ENCODE measurements at places on chromosomes 16 and 17.

- DNase-seq: no peak
Measured at GRCh38 chr17:42667088-42667951, 8.2 kb downstream of the TUBG2 start.

- no peak for DNase-seq
Measured at GRCh38 chr17:58325976-58326468, 2.6 kb downstream of the TSPOAP1 start.

GRCh38 chr17:7147772-7148171, 31.4 kb downstream of the ASGR1 start:
- DNase-seq: no peak

GRCh38 chr16:53839150-53839549, 135.2 kb downstream of the FTO start:
- no peak for DNase-seq

- no peak for DNase-seq
Measured at GRCh38 chr17:38748149-38748891, at the start of gene PCGF2. TSS of gene PCGF2 (minus strand) at chr17:38748336. CDS start at chr17:38740402, 7,934 bp downstream.

DNA sequence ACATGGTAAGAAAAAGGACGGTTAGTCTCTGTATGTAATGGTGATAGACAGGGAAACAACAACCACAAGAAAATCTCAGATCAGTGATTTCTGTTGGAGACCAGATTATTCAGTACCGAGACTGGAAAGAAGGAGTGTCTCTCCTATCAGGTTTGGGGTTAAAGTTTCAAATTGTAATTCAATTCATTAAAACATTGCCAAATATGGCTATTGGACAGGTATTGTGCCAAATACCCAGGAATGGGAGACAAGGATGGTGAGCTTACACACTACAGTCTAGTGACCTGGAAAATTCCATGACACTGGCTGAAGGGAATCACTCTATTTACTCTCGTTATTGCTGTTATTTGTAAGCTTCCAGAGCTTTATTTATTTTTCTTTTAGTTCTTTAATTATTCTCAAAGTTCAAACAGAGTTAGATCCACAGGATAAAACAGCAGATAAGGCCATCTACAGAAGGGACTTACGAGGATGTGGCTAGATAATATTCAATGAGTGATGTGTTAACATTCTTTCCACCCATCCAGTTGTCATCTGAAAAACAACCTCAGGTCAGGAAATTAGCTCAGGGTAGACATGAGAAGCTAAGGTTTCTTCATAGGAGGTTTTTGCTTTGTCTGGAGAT, 25.1 kb upstream of the MMD start:
- DNase-seq: no peak

- DNase-seq: no peak
Measured at GRCh38 chr17:42547001-42547461, 5.7 kb upstream of the HSD17B1 start.

DNA sequence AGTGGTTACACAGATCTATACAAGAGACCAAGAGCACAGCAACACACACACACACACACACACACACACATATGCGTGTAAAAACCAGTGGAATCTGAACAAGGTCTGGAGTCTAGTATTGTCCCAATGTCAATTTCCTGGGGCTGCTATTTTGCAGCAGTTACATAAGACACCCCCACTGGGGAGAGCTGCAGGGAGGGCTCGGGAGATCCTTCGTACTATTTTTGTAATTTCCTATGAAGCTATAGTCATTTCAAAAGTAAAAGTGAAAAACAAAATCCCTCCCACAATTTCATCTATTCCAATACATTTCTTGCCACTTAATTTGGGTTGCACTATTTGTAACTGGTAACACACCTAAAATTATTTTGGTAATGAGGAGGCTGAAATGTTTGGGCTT, 68.5 kb downstream of the C16orf95 start:
- no peak for DNase-seq

DNA sequence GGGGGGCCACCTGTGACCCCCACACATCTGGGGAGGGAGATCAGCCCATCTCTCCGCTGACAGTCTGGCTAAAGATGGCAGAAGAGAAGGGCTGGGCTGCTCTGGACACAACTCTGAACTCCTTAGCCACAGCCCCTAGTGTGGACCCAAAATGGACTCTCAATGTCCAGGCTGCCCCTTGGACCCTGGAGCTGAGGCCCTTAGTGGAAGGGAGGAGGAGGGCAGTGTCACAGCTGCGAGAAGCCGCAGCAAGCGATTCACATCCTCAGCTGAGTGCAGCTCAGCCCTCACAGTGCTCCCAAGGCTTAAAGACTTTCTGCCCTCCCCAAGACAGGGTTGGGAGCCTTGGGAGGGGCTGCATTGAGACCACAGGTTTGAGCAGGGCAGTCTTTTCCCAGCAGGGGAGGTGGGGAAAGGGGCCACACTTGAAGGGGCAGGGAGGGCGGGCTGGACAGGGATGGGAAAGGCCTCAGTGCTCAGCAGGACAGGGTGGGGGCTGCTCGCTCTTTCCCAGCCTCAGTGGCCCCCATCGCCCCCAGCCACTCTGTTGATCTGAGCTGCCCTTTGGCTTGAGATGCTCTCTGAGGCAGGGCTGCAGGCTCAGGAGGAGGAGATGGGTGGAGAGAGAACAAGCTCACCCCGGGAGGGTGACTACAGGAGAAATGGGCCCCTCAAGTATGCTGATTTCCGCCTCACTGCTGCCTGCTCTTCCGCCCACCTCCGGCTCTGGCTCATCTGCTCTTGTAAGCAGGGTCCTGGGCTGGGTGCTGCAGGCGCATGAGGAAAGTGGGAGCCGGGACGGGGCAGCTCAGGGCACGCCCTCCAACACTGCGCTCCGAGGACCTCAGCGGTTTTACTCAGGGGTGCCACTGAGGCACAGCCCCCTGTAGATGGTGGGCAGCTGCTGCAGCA, 50.9 kb upstream of the MTSS2 start:
- peak; percentile 64 for DNase-seq

- peak; percentile 20 for DNase-seq
Measured at GRCh38 chr16:30122604-30123160, 338 bp downstream of the MAPK3 start.

GRCh38 chr16:71288570-71288889, 672 bp downstream of the CMTR2 start:
- DNase-seq: no peak

- DNase-seq: peak; percentile 57
Measured at GRCh38 chr16:57899771-57900661, 70.9 kb downstream of the CNGB1 start.

GRCh38 chr16:88992351-88993165, 15.6 kb upstream of the CBFA2T3 start:
- no peak for DNase-seq

DNA sequence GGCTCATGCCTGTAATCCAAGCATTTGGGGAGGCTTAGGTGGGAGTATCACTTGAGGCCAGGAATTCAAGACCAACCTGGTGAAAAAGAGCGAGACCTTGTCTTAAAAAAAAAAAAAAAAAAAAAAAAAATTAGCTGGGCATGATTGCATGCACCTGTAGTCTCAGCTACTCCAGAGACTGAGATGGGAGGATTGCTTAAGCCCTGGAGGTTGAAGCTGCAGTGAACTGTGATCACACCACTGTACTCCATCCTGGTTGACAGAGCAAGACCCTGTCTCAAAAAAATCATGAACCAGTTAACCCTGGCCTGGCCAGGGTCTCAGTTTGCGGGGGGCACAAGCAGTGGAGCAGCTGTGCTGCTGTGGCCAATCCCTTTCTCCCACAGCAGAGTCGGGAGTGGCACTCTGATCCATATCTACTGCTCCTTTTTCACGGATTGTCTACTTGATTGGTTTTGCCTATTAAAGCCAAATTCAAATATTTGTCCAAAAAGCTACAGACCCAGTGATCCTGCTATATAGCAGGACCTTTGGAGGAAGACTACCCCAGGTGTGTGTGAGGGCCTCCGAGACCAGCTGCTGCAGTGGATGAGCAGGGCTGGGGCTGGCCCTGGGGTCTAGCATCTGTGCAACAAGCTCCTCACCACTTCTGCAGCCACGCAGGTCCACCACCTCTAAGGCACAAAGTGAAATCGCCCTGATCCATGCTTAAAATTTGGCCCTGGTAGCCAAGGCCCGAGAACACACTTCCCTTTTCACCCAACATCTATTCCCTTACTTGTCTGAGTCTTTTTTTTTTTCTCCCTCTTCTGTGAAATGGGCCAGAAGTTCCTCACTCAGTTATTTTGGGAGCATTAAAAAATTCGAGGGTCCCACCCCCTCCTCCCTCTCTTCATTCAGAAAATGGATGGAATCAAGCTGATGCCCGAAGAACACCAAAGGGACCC, 48.2 kb downstream of the LDHD start:
- DNase-seq: no peak

DNA sequence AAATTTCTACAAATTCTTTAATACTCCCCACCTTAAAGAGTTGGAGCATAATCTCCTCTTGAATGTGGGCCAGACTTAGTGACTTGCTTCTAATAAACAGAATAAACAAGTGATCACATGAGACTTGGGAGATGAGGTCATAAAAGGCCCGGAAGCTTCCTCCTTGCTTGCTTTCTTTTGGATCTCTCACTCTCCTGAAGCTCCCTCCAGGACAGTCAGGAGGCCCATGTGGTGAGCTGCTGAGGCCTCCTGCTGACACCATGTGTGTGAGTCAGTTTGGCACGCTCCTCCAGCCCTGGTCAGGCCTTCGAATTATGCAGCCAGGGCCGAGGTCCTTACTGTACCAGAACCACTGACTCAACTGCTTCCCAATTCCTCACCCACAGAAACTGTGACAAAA, 53.2 kb downstream of the NDEL1 start:
- DNase-seq: no peak

DNA sequence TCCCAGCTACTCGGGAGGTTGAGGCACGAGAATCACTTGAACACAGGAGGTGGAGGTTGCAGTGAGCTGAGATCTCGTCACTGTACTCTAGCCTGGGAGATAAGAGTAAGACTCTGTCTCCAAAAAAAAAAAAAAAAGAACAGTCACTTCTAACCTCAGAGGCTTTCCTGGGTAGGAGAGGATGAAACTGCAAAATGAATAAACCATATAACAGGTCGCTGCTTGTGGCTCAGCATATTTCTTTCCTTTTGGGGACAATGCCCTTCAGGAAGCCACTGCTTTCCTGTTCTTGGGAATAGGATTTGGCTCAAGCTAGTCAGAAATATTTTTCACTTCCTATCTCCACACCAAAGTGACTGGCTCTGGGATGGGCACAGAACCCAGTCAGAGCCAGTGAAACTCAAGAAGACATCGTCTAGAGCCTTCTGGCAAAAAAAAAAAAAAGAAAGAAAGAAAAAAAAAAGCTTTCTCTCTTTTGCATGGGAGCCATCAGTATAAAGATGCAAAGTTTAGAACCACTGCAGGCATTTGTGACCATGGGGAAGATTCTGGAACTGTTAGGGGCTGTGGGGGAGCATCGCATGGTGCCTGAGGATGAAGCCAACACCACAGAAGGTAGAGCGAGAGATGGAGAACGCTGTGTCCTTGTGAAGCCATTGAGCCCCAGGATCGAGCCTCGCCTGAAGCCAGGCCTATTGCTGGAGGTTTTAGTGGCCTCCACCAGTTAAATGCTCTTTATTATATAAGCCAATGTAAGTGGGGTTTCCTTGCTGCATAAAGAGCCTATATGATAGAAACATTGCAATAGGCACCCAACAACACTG, 71.8 kb upstream of the MRTFB start:
- DNase-seq: no peak

DNA sequence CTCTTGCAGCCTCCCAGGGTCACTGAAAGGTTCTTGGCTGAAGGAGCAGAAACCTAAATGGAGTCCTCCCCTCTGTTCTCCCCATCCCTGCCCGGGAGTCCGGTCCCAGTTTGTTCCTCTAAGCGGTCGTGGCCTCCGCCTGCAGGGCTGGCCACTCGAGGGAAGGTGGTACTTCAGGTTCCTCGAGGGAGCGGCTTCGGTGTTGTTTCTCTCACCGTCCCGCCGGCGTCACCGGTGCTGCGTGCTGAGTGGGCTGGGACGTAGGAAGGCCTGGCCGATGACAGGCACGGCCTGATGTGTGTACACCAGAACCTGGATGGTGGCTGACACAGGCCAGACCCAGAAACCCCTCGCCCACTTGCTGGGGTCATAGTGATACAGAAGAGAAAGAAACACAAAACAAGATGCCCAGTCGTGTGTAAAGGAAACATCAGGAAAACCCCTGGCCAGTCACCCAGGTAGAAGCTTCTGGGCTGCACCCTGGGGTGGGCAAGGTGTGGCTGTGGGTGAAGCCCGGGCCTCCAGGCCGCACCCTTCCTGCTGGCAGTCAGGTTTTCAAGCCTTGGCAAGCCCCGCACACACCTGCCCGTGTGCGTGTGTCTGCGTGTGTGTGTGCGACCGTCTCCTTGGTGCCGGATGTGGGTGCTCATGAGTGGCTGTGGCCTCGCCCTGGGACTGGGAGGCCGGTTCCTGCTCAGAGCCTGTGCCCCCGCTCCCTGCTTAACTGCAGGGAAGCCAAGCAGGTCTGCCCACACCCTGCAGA, 52.0 kb downstream of the BAIAP2 start:
- DNase-seq: no peak

DNA sequence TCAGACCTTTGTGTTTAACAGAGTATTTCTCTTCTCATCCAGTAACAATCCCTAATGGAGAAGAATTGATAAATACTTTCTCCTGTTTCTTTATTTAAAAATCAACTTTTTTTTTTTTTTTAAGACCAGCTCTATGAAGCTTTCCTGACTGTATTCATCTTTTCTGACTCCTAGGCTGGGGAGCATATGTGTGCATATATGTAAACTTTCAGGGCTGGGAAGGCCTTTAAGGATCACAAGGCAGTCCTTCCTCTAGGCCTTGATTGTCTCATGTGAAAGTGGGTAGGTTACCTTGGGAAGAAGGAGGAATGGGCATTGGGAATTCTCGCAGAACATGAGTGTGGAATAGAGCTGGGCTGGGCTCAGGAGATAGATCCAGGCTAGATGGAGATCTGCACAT, 292.9 kb upstream of the SALL1 start:
- no peak for DNase-seq

DNA sequence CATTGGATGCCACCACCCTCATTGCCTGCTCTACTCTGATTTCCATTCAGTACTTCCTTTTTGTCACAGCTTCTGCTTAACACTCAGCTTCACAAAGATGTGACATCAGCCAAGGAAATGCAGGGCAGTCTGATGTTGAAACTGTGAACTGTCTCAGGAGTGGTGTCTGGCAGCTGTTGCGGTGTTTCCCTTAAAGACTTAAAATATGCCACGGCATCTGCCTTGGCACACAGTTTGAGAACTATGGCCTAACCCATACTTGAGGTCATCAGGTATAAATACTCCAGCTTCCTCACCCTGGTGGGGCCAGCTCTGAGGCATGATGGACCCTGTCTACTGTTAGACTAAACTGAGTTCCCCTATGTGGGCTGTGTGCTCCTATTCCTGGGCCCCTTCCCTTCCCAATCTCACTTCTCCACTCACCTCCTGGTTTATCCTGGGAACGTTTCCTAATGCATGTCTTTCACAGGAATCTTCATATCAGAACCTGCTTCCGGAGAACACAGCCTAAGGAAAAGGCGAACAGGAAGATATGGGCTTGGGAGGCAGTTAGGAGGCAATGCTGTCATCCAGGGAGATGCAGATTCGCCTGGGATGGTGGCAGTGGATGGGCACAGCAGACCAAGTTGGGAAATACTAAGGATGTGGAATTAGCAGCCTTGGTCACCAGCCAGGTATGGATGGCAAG, 96.5 kb downstream of the WSCD1 start:
- no peak for DNase-seq

- peak; percentile 94 for DNase-seq
Measured at GRCh38 chr16:70438969-70439862, at the start of gene ST3GAL2. TSS of gene ST3GAL2 (minus strand) at chr16:70439100. CDS start at chr16:70398530, 40,570 bp downstream.

Data from activated naive CD8-positive, alpha-beta T cell treated with anti-CD3 and anti-CD28 coated beads for 36 hours (primary cell).